ENCODE measurements at places on chromosomes 11 and 22.

- DNase-seq = no peak
Observed at GRCh38 chr11:76745561-76746207, 37.5 kb upstream of the TSKU start.

DNA sequence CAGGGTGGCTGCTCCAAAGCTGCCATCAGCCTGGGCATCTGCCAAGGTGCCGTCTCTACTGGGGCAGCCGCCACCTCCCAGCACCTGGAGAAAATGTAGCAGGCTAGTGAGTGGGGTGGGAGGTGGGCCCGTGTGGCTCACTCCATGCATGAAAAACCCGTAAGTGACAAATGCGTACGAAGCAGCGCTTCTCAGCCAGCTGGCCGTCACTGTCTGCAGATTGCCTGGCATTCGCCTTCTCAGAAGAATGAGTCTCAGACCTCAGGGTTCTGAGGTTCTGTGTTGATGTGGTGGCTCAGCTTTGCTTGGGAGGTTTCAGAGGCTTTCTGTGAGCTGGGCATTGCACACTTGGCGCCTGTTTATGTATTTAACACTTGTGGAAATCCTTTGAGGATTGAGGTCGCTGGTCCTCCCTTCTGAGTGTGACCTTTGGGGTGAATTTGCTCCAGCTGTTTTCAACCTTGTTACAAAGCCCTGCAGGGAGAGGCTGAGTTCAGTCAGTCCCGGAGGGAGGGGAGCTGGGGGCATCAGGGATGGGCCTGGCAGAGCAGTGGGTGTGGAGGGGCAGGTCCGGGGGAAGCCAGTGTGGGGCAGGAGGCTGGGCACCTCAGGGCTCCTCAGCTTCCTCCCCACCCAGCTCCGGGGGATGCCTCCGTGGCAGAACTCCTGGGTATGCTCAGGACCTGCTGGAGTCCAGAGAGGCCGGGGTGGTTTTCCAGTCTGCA, 977.0 kb downstream of the TBC1D22A start:
- no peak for DNase-seq

GRCh38 chr11:88695689-88696414, 358.3 kb upstream of the CTSC start:
- no peak for DNase-seq

DNA sequence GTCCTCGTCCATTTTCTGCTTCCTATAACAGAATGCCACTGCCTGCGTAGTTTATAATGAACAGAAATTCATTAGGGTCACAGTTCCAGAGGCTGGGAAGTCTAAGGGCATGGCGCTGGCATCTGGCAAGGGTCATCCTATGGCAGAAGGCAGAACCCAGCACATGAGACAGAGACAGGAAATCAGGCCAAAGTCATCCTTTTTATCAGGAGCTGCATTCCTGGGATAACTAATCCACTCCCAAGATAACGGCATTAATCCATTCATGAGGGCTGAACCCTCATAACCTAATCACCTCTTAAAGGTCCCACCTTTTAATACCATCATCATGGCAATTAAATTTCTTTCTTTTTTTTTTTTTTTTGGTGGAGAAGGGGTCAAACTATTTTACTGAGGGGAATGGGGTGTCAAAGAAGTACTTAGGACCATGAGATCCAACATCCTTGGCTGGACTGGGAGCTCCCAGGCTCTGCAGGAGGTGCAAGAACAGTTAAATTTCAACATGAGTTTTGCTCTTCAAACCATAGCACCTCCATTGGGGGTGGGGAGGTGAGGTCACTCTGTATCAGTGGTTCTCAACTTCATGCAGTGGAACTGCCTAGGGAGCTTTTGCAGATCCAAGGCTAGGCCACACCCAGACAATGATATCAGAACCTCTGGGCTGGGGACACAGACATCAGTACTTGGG, 4.4 kb downstream of the TMEM109 start:
- DNase-seq = no peak

DNA sequence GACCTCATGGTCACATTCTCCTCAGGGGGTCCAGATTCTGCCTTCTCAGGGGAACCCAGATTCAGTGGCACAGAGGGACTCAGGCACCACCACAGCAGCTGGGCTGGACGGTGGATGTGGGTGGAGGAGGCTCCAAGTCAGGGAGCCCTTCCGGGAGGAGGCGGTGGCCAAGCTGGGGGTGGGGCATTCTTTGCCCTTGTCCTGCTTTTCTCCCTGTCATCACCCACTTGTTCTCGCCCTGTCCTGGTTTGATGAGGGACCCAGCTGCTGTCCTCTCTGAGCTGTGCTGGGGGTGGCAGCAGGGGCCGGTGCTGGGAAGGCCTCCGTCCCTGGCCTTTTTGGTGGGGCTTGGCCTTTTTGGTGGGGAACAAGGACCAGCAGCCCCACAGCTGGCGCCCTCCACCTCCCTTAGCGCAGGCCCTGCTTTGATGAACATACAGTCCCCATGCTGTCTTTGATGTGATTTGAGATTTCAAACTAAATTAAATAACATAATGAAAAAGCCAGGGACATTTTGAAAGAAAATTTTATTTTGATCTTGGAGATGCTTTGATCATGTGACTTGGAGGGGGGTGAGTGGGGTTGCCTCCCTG, 1168.2 kb downstream of the BRD1 start:
- DNase-seq = no peak

- no peak for DNase-seq
Observed at GRCh38 chr22:25484521-25485315, 79.8 kb upstream of the GRK3 start.

GRCh38 chr11:116879800-116880625, 42.6 kb upstream of the APOA1 start:
- DNase-seq = no peak

- DNase-seq = no peak
Observed at GRCh38 chr11:84993386-84993785, 633.8 kb downstream of the DLG2 start.

GRCh38 chr22:42814215-42814614, 42.9 kb downstream of the ARFGAP3 start:
- DNase-seq = no peak

- no peak for DNase-seq
Observed at GRCh38 chr22:47919001-47919441, 1156.6 kb downstream of the TBC1D22A start.

DNA sequence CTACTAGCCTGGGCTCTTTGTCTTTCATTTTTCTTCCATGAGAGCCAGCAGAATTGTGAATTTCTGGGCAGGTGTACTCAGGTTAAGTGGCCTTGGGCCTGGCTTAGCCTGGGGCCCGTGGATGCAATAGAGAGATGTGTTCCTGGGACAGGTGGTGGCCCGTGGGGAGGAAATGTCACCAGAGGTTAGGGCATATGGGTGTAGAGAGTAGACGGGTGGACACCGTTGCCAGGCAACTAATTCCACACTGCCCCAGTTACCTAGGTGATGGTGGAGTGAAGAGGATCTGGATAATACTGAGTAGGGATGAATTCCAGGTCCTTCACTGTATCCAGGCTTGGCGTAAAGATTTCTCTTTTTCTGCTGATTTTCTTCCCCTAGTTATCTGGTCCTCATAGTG, 175.0 kb downstream of the INSC start:
- no peak for DNase-seq

- no peak for DNase-seq
Observed at GRCh38 chr11:11141065-11141464, 212.0 kb downstream of the CSNK2A3 start.

DNA sequence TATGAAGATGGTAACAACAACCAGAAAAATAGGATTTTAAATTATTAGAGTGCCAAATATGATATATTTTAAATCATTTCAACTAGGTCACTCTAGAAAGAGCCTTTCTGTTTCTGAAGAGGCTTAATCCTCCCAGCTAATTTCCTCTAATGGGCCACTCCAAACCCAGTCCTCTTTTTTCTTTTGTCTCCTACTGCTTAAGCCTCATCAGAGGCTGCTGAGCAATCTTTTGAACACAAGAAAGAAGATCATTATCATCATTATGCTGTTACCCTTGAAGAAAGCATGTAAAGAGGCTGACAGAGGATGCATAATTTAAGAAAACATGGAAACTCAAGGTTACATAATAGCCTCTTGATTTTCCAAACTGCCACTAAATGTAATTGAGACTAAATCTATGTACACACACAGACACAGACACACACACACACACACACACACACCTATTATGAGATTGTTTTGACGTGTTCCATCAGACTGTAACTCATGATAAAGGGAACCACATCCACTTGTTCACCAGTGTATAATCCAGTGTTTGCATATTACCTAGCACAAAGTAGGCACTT, 519.6 kb downstream of the METTL15 start:
- DNase-seq = no peak

GRCh38 chr11:61569701-61570100, 11.2 kb downstream of the SYT7 start:
- no peak for DNase-seq

GRCh38 chr11:73528483-73529203, 69.3 kb downstream of the FAM168A start:
- DNase-seq = no peak

DNA sequence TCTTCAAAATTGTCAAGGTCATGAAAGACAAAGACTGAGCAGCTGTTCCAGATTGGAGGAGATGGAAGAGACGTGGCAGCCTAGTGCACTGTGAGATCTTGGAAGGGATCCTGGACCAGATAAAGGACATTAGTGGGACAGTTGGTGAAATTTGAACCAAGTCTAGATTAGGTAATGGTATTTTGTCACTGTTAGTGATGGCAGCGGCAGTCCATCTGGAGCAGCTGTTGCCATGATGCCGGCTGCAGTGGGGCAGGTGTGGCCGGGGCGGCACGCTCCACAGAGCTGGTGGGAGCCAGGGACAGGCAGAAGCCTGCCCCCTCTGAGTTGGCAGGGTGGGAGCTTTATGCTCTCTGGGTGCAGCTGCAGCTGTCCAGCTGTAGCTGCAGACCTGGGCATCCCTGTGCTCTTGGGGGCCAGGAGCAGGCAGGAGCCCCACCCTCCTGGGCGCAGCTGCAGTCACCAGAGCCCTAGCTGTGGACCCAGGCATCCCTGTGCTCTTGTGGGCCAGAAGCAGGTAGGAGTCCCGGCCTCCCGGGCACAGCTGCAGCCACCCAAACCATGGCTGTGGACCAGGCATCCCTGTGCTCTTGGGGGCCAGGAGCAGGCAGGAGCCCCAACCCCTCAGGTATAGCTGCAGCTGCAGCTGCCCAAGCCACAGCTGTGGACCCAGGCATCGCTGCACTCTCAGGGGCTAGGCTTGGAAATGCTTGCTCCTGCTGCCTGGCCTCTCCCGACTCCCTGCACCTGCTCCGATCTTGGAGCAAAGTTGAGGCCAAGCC, 20.7 kb downstream of the DIXDC1 start:
- DNase-seq = no peak
